ENCODE measurements at places on chromosomes 7 and 10.

- DNase-seq, result no peak
Measured at GRCh38 chr10:58473976-58474375, 38.7 kb upstream of the BICC1 start.

DNA sequence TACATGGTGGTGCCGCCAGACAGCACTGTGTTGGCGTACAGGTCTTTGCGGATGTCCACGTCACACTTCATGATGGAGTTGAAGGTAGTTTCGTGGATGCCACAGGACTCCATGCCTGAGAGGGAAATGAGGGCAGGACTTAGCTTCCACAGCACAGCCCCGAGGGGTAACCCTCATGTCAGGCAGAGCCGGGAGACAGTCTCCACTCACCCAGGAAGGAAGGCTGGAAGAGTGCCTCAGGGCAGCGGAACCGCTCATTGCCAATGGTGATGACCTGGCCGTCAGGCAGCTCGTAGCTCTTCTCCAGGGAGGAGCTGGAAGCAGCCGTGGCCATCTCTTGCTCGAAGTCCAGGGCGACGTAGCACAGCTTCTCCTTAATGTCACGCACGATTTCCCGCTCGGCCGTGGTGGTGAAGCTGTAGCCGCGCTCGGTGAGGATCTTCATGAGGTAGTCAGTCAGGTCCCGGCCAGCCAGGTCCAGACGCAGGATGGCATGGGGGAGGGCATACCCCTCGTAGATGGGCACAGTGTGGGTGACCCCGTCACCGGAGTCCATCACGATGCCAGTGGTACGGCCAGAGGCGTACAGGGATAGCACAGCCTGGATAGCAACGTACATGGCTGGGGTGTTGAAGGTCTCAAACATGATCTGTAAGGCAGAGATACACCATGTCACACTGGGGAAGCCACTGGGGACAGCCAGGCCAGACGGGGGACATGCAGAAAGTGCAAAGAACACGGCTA is 104.6 kb upstream of the TNRC18 start:
- no peak for DNase-seq

DNA sequence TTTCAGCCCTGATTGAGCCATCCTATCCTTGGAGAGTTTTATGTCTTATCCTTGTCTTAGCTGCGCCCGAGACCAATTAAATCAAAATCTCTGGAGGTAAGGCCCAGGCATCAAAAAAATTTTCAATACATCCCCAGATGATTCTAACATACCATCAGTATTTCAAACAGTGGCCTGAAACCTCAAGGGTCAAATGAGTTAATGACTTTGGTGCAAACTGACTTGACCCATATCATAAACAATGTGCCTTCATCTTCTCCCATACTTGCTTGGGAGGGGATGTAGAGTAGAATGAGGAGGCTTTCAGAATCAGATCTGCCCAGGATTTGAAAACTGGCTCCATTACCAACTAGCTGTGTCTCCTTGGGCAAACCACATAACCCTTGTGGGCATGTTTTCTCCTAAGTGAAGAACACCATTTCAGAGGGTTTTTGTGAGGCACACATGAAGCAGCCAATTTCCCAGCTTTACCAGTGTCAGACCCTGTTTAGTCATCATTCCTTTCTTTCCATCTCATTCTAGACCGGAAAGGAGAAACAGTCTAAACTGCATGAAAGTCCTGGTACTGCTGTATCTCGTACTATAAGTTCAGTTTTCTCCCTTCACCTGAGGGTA is 35.7 kb upstream of the ATXN7L1 start:
- DNase-seq, result no peak

GRCh38 chr10:5748394-5748803 is 63.8 kb downstream of the TASOR2 start:
- DNase-seq, result no peak

GRCh38 chr10:7333961-7334641 is 76.7 kb downstream of the SFMBT2 start:
- DNase-seq, result no peak

GRCh38 chr10:8485032-8485431 is 430.5 kb downstream of the GATA3 start:
- no peak for DNase-seq

GRCh38 chr7:108417926-108418325 is 38.3 kb downstream of the NRCAM start:
- no peak for DNase-seq

DNA sequence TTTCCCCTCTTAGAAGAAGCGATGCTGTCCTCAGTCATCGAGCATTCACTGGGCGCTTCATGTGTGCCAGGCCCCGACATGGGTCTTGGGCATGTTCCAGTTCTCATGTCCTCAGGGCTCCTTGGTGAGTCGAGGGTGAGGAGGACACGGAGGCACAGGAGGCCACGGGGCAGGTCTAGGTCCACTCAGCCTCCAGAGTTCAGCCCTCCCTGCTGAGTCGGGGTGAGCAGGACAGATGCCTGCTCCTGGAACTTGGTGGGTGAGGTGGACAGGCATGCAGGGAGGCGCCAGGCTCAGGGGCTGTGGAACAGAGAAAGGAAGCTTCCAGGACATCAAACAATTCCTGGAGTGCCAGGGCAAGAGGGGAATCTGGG is 87.4 kb downstream of the BMS1 start:
- no peak for DNase-seq

- no peak for DNase-seq
Measured at GRCh38 chr10:123464430-123465323, 201.5 kb upstream of the GPR26 start.

DNA sequence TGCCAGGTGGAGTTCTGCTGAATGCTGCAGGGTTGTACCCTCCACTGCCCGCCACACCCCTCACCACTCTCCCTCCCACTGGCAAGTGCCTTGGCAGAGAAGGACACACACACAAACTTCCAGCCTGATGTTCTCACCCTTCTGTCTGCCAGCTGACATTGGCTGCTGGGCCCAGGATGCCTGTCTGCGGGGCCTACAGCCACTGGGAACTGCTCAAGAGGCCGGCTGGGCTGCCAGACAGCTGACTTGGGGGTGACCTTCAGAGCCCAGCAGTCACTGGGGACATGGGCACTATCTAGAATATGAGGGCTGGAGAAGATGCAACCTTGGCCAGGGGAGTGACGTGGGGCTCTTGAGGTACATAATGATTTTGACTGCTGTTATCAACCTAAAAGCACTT is 157.1 kb downstream of the SH3PXD2A start:
- DNase-seq, result no peak

GRCh38 chr10:62076891-62077290 is 175.4 kb downstream of the ARID5B start:
- DNase-seq, result no peak

- no peak for DNase-seq
Measured at GRCh38 chr7:44631458-44632115, 25.2 kb downstream of the OGDH start.

- no peak for DNase-seq
Measured at GRCh38 chr10:18504161-18504560, 147.2 kb downstream of the NSUN6 start.

- no peak for DNase-seq
Measured at GRCh38 chr10:43355749-43356371, 15.6 kb upstream of the FXYD4 start.

- DNase-seq, result no peak
Measured at GRCh38 chr10:83932245-83932644, 207.1 kb upstream of the GHITM start.

- DNase-seq, result no peak
Measured at GRCh38 chr10:124482236-124482800, 20.7 kb downstream of the LHPP start.

DNA sequence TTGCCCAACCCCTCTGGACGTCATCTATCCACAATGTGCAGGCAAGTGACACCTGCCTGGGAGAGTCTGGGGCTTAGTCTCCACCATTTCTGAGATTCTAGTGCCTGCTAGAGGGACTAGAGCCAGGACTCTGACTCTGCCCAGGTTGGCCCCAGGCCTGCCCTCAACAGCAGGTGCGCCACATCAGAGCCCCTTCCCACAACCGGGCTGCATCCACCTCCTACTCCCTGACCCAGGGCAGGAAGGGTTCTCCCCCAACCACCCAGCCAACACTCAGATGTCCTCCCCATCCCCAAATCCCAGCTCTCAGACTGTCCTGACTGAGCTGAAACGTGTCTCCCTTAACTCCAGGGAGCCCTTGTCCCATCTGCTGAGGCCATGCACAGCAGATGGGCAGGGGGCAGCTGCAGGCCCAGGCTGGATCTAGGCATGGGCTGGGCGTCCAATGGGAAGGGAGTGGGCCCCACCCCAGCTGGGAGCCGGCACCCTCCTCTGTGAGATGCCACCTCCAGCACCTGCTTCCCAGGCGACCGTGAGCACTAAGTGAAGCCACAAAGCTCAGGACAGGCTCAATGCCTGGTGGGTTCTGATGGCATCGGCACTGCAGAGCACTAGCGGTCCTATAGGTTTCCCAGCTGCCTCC is 49.2 kb downstream of the RASGEF1A start:
- no peak for DNase-seq

GRCh38 chr10:120174491-120174890 is 282.0 kb downstream of the SEC23IP start:
- DNase-seq, result no peak

DNA sequence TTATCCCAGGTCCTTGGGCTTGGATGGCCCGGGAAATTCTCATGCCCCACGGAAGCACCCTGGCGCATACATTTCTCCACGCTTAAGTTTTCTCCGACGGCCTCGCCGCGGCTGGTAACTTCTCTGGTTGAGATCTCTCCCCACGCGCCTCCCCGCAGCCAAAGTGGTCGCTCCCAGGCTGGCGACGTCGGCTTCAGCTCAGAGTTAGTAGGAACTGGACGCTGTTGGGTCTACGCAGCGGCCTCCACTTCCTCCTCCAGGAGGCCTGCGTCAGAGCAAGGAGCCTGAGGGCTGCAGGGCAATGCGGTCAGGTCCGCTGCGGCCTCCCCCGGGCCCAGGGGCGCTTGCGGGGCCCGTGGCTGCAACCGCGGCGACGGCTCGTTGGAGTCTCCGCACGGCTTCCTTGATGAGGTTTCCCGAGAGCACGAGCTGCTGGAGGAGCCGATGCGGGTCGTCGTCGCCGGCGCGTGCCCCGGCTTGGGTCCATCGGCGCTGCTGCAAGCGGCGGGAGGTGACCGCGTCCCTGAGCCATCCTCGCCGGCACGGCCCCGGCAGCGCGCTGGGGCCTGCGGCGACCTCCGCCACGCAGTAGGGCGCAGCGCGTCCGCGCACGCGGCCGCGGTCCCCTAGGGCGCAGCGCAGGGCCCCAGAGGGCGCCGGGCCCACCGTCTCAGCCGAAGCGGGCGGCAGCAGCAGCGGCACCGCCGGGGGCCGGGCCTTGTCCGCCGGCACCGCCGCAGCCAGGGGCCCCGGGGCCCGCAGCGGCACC is 744 bp downstream of the FRAT2 start:
- no peak for DNase-seq

DNA sequence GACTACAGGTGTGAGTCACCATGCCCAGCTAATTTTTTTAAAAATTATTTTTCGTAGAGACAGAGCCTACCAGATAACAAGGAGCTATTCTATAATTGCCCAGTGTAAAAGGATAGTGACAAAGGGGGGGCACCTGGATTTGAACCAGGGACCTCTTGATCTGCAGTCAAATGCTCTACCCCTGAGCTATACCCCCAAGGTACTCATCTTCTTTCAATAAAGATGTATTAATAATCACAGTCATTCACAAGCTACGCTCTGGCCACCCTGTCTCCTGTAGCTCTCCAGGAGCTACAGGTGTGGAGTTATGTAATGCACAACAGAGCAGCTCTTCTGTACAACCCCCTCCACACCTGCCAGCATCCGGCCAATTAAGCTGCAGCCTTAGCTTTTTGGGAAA is 83.5 kb downstream of the ZNF777 start:
- DNase-seq, result no peak

DNA sequence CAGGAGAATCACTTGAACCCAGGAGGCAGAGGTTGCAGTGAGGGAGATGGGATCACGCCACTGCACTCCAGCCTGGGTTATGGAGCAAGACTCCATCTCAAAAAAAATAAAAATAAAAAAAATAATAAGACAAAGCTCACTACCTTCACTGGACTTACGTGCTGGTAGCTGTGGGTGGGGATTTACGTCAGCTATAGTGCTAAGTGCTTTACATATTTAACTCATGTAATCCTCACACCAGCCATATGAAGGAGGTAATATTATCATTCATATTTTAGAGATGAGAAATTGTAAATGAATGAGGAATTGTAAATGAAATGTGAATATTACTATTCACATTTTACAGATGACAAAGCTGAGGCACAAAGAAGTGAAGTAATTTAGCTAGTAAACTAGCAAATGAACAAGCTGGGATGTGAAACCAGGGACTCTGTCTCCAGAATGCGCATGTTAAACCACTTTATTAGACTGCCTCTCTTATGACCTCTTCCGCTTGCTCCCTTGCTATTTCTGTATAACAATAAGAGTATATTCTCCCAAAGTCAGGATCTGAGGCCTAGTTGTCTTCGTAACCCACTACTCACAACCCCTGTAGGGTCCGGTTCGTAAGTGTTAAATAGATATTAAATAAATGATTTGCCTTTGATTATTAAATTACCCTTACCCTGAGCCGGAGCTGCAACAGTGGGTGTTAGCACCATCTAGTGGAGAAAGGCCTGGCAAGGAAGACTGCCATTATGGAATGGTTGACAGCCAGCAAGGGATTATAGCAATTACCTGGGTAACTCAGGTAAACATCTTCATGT is 70.2 kb downstream of the HTR7 start:
- DNase-seq, result no peak

DNA sequence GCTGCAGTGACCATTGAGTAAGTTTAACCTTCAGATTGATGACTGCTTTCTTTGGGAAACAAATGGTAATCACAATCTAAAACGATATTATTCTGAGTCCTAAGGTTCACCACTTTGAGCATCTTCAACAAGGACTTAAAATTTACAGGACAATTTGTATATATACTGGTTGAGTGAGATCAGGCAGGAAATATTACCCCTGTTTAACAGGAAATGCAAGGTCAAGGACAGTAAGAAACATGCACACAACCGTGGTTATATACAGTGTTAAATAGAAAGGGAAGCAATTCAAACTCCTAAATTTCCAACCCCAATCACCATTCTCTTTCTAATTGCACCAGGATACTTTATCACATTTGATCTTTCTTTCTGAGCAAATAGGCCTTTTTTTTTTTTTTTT is 96.1 kb downstream of the ZNF277 start:
- DNase-seq, result no peak

- no peak for DNase-seq
Measured at GRCh38 chr7:141700296-141700847, 1.6 kb downstream of the DENND11 start.

GRCh38 chr7:93503088-93503487 is 71.4 kb downstream of the CALCR start:
- no peak for DNase-seq

DNA sequence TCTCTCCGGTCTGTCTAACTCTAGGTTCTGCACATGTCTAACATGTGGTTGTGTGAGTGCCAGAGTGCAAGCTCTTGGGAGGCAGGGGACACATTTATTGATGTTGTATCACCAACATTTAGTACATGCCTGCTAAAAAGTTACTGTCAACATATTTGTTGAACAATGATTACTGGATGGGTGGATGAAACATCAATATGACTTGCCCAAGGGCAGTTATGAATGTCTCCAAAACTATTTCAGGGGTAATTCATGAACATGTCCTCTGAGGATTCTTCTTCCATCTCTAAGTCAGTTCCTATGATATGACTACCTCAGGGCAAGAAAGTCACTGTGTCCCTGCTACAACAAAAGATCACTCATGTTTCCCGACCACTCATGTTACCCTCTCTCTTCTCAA is 91.3 kb upstream of the STEAP1B start:
- no peak for DNase-seq

All from stimulated activated CD8-positive, alpha-beta memory T cell treated with anti-CD3 and anti-CD28 coated beads, Interleukin-15, amount 100 ng/mL, for 4 hours (primary cell).